Stimulated activated CD4-positive, alpha-beta T cell treated with anti-CD3 and anti-CD28 coated beads, Interleukin-1b, Interleukin-23, amount 100 ng/mL, for 1 hour (primary cell): ENCODE measurements at places on chromosomes 12 and 14.

DNA sequence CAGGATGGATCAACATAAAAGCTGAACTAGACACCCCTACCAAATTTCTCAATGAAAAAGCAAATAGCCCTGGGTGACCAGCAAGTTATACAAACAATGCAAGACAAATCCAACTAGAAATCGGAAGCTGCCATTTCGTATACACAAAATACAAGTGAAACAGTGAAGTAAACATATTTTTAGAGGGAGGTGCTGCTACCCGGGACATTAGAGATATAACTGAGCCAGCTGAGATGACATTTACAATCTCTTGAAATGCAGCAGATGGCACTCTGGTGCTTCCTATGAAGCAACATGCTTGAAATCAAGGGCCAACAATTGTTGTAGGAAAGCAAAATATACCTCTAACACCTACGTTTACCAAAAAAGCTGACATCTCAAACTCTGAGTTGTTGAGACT, 25.5 kb downstream of the BDKRB1 start:
- no peak for DNase-seq

GRCh38 chr14:69635981-69636639, 24.7 kb downstream of the SUSD6 start:
- DNase-seq = no peak

- no peak for DNase-seq
Measured at GRCh38 chr12:15320881-15321280, 1.4 kb upstream of the PTPRO start.

DNA sequence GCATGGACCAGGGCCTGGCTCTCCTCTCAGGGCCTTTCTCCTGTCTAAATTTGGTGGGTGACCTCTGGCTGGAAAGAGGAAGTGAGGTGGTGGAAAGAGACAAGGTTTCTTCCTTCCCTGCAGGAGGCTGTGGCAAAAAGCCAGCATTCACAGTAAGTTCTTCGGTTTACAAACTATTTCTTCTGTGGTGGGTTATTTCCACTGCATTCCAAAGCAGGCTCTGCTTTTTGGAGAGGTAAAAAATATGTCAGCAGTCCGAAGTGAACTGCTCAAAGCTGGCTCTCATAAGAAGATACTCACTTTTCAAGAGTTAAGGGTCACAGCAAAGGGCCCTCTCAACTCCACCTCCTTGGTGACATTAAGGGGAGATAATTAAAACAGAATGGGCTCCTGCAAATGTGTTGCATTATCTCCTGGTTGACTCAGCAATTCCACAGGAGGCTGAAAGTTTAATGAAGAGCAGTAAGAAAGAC, 48.9 kb upstream of the POC1B start:
- DNase-seq = no peak

- no peak for DNase-seq
Measured at GRCh38 chr12:131487388-131488124, 223.3 kb upstream of the SFSWAP start.

GRCh38 chr12:121905746-121906145, 12.6 kb upstream of the CFAP251 start:
- DNase-seq = no peak

DNA sequence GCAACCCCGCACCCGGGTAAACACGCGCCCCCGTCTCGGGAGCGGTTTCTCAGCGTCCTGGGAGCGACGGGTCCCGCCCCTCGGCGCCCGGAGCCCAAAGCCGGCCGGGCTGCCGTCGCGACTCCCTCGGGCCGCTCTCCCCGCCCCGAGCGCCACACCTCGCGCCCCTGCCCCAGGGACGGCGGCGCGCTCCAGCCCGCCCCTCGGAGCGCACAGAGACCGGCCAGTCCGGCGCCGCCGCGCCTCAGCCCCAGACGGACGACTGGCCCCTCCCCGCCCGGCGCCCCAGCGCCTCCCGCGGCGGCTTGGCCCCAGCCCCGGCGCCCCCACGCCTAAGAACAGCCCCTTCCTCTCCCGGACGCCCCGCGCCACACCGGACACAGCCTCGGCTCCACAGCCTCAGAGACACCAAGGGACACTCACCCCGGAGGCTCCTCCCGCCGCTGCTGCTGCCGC, 411 bp downstream of the BTBD7 start:
- DNase-seq = no peak

DNA sequence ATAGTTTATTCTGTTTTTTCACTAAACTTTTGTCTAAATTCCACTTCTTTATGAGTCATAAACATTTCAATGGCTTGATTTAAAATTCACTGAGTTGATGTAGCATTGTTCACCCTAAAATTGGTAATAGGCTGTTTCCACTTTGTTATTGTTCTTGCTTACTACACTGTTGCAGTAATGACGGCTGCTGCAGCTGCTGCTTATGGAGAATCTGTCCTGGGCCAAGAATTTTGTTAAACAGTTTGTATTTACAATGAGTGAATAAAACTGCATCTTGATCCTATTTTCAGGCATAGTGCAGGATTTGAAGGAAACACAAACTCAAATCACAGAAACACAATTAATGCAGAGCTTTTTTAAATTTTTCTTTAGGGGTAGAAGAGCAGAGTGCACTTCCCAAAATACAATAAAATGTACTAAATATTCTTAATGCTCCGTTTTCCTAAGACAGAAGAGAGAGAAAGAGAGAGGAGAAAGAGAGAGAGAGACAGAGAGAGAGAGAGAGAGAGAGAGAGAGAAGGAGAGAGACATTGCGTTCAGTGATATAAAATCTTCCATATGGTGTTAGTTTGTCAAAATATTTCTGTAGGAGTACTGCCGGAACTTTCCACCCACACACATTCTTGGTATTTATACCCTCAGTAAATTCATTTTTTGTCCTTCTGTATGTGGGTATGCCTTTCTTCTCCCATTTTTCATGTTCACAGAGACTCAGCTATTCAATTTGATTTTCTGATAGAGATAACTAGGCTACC, 266.4 kb downstream of the LRFN5 start:
- DNase-seq = no peak

DNA sequence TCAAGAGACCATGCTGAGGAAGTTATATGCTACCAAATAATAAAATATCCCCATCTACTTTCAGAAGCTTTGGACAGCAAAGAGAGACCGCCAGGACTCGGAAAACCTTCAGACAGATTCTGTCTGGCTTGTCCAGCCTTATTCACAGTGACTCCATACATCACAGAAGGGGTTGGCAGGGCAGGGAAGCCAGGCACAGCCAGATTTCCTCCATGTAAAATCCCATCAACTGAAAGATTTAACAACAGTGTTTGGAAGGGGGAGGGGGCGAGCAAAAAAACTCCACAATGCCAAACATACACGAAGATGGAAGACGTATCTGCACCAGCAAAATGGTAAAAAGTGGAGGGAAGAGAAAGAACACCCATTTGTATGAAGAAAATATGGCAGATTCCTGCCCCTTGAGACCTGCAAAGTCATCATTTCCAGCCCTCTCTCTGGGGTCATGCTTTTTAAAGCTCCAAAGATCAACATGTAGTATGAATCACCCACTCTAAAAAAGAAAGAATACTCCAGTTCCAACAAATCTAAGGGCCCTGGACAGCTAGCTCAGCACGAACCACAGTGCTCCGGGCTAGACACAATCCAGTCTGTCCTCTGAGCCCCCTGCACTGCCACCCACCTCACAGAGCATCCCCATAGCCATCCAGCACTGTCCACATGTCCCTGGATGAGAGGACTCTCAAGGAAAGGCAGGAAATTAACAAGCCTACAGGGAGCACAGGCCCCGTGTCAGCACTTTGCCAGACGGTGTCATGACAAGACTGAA, 116.4 kb downstream of the DICER1 start:
- DNase-seq = no peak

- no peak for DNase-seq
Measured at GRCh38 chr14:100408350-100409002, 85.3 kb downstream of the SLC25A47 start.

GRCh38 chr12:86623267-86623666, 367.1 kb upstream of the MGAT4C start:
- DNase-seq = no peak

DNA sequence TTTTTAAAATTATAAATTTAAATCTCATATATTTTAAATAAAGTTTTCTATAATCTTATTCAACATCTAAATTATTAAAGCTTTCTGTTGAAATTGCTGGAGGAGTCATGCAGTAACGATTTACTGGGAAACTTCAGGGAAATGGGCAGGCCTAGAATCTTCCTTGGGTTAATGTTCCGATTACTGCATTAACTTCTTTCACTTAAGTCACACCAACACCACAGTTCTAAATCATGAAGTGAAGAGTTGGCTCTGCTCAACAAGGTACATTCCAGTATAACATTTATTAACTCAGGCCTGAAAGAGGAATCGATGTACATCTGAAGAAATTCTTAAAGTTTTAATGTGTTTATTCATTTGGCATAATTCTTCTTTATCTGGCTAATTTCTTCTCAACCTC, 244.3 kb downstream of the CCER1 start:
- no peak for DNase-seq

DNA sequence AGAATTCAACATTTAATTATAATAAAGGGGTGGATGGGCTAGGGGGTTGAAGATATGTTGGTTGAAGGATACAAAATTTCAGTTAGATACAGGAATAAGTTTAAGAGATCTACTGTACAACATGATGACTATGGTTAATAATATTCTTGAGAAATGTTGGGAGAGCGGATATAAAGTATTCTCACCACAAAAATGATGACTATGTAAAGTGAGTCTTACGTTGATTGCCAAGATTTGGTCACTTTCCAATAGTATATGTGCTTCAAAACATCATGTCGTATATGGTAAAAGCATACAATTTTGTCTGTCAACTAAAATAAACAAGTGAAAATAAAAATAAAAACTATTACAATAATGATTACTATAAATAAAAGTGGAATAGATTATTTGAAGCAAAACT, 802.0 kb downstream of the C12orf50 start:
- DNase-seq = no peak

- DNase-seq = no peak
Measured at GRCh38 chr12:6767353-6768319, 1.5 kb downstream of the PTMS start.

DNA sequence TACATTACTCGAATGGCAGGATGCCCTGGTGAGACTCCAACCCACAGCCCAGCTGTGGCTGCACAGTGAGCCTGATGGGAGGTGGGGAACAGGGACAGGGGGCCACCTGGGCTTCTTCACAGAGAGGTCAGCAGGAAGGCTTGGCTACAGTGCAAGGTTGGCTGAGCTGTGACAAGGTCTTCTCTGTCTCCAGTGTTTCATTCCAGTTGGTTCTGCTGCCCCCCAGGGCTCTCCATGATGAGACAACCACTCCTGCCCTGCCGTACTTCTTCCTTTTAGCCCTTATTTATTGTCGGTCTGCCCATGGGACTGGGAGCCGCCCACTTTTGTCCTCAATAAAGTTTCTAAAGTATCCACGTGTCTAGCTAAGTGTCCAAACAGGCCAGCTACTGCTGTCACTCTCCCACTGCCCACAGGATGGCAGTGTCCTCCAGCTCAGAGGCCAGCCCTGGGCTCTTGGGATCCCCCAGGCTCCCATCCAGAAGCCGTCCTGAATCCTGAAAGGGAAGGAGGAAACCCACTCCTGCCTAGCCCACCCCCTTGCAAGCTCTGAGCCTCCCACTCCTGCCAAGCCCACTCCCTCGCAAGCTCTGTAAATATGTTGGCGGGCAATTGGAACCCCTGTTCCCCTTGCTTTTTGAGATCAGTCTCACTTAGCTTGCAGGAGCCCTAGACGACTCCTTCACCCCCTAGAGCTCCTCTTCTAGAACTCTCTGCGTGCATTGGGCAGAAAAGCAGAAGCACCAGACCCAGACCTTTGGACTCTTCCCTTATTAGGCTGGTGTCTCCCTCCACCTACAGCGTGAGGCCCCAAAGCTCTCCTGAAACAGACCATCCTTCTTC, 5.4 kb downstream of the C1QL4 start:
- DNase-seq = no peak

- no peak for DNase-seq
Measured at GRCh38 chr14:76855066-76855465, 28.9 kb downstream of the LRRC74A start.

GRCh38 chr14:22915886-22916521, 2.9 kb downstream of the RBM23 start:
- no peak for DNase-seq

GRCh38 chr12:47844264-47845019, 24.7 kb upstream of the HDAC7 start:
- DNase-seq = no peak

- DNase-seq = no peak
Measured at GRCh38 chr12:19238540-19238939, 109.0 kb downstream of the PLEKHA5 start.

GRCh38 chr14:105305791-105306190, 5.0 kb upstream of the BRF1 start:
- DNase-seq = no peak

- DNase-seq = no peak
Measured at GRCh38 chr12:124917841-124918621, 3.6 kb upstream of the UBC start.

DNA sequence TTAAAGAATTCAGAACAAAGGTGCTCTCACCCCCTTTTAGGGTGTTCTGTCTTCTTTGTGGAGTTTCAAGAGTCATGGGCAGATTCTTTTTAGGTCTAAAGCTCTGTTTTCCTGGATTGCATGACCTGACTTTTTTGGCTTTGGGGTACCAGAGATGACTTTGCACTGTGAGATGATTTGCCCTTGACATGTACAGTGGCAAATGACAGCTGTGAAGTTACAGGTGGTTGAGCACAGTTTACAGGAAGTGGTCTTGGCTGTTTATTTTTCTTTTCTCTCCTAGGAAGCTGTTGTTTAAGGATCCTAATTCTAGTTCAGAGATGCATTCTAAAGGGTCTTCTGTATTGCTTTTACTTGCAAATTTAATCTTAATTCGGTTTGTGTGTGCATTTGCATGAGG, 83.8 kb upstream of the METAP2 start:
- no peak for DNase-seq

DNA sequence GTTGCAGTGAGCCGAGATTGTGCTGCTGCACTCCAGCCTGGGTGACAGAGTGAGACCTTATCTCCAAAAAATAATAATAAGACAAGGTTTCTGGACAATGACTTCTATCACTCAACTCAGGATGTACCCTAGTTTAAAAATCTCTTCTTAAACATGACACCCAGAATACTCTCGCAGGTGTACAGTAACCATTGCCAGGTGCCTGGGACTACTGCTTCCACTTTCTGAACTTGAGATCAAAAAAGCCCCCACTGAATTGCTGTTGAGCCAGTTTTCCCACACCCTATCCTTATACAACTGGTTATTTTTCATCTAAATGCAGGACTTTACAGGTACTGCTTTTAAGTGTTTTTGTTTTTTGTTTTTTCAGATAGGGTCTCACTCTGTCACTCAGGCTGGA, 36.3 kb downstream of the BORCS5 start:
- DNase-seq = no peak

DNA sequence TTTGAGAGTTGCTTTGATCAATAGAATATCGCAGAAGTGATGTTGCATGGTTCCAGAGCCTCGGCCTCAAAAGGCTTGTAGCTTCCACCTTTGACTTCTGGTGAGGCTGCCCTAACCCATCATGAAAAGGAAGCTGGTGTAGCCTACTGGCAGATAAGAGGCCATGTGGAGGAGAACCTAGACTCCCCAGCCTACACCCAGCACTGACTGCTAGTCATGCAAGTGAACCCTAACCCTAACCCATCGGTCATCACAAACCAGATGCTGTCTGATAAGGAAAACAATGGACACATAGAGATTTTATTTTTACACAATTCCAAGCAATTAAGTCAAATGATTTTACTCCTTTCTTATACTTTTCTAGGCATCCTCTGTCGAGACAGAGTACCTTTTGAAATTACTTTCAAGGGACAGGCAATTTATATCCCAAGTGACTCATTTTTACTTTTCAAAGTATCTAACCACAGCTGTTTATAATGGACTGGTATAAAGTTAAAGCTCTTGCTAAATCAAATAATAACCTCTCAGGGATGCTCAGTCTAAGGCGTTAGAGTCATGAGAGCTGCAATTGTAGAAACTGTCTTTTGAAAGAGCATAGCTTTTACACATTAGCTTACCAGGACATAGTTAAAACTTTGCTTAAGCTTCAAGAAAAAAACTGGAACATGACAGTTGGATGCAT, 17.6 kb downstream of the PTPRB start:
- DNase-seq = no peak
